ENCODE measurements at places on chromosomes 4 and X.

- DNase-seq = no peak
Measured at GRCh38 chrX:16970977-16971376, 24.5 kb downstream of the REPS2 start.

- DNase-seq = peak; percentile 85
Measured at GRCh38 chr4:1792832-1793495, at the start of gene FGFR3. Gene FGFR3, plus strand, starts transcription at chr4:1793293. Its CDS starts 642 bp downstream, at chr4:1793935.

DNA sequence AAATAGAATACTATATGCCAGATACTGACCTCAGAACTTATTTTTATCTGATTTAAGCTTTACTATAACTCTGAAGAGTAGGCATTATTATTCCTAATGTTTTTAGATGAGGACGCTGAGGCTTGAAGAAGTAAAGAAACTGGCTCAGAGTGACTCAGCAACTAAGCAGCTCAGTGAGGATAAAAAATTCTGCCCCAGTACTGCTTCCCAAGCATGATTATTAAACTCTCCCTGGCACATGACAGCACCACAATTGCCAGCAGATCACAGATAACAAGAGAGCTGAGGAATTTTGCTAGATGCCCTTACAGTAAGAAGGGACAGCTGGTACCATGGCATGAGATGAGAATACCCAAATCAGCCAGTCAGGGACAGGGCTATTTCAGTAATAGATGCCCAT is 219.4 kb downstream of the NKX6-1 start:
- DNase-seq = no peak

GRCh38 chr4:74543231-74543781 is 98.4 kb downstream of the AREG start:
- DNase-seq = no peak

GRCh38 chr4:7300711-7301095 is 108.4 kb downstream of the SORCS2 start:
- no peak for DNase-seq

- no peak for DNase-seq
Measured at GRCh38 chr4:77204621-77205020, 47.6 kb downstream of the CCNG2 start.

- DNase-seq = peak; percentile 40
Measured at GRCh38 chr4:56655627-56656345, 25.3 kb downstream of the HOPX start.

GRCh38 chr4:3108211-3108610 is 33.7 kb downstream of the HTT start:
- no peak for DNase-seq

DNA sequence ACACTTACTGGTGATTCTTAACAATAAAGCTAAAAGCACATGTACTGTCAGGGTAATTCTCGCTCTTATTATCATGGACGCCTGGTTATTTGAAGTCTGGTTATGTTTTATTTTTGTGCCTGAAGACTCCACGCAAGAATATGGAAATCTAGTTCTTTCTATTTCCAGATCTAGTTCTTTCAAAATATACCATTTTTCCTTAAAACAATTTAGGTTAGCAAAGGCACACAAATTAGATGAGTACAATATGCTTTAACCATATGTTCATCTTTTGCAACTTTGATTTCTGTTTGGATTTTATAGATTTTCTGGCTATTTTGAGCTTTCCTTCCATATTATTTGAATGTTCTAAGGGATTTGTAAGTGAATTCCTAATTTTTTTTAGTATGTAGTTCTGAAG is 1783.1 kb downstream of the PCDH7 start:
- DNase-seq = no peak

- DNase-seq = no peak
Measured at GRCh38 chrX:121823406-121823805, 776.0 kb downstream of the GLUD2 start.

DNA sequence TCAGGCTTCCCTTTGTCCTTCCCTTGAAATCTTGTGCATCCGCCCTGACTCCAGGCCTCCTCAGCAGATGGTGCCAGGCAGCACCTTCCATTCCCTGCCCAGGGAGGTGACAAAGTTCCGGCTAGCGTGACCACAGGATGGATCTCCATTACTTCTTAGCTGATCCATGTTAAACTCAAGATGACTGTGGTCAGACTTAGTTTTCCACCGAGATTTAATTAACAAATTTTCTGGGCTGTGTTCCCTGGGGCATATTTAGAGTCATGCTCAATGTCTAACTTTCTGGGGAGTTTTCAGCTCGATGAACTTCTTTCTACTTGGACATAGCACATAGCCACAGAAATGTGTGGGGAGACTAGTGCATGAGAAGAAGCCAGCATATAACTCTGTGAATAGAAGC is 215.1 kb upstream of the SFRP2 start:
- DNase-seq = no peak

GRCh38 chr4:140626661-140627376 is 58.1 kb upstream of the UCP1 start:
- DNase-seq = no peak

- no peak for DNase-seq
Measured at GRCh38 chr4:3391422-3391821, 50.3 kb upstream of the HGFAC start.

DNA sequence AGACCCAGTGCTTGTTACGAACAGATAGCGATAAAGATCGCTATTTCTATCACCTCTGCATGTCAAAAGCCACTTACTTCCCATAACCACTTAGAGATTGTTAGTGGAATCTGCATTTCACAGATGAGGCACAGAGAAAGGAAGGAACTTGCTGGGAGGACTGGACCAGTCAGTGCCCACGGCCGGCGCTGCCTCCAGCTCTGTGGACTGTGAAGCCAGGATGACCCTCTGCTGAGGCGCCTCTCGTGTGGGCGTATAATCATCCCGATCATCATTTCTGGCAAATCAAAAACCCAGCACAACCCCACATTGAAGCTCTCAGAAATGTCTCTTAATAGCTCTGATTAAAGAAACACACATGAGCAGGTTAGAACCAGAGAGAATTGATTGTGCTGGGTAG is 61.5 kb upstream of the ADRA2C start:
- DNase-seq = no peak
